ENCODE measurements at places on chromosomes 3 and 15. TPM values are rescaled to one million over a fixed set of nuclear protein-coding genes. Genes with fewer than 3 reads are reported as not detected.
A peak's percentile ranks its signal among the peaks of the same experiment; 100 is the strongest.

The CYP1A1 gene
- total RNA-seq = not detected

- DNase-seq = no peak
These were observed 25.4 kb upstream of the MRPS22 start for GRCh38 chr3:139318431-139318816.

DNA sequence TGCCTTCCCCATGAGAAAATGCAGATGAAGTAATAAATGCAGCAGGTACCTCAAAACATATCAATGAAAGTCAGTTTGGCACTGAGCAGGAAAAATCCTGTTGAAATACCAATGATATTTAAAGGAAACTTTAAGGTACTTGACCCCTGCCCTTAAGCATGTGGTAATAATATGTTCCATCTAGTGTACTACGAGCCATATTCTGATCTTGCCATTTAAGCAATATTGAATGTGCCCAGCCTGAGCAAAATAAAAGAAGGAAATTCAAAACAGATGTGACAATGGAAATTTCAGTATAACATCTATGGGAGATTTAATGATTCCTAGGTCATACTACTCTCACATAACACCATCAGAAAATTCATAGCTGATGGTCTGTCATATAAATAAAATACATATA is 191.8 kb upstream of the CGNL1 start:
- no peak for DNase-seq

DNA sequence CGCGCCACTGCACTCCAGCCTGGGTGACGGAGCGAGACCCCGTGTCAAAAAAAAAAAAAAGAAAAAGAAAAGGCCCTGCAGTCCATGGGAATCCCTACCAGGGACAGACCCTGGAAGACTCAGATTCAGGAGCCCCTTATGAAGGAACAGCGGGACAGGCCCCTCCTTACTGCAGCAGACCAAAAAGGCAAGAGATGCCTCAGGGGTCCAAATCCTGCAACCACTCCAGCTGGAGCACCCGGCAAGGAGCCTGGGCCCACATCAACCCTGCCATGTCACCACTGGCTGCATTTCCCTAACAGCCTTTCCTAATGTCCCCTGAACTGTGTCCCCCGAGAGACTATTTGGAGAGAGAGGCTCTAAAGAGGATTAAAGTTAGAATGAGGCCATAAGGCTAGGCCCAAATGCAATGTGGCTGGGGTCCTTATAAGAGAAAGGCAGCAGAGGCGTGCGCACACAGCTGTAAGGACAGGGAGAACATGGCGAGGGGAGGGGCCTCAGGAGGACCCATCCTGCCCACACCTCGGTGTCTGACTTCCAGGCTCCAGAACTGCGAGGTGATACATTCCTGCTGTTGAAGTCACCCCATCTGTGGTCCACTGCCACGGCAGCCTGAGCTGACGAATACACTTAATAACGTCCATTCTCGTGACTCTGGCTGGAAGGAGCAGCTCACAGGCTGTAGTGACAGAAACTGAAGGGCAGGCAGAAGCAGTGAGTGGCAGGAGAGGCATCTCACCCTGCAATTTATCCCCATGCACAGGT is 78.1 kb downstream of the ATP10A start:
- peak; percentile 98 for DNase-seq

The CEMIP gene
- not detected for total RNA-seq

DNA sequence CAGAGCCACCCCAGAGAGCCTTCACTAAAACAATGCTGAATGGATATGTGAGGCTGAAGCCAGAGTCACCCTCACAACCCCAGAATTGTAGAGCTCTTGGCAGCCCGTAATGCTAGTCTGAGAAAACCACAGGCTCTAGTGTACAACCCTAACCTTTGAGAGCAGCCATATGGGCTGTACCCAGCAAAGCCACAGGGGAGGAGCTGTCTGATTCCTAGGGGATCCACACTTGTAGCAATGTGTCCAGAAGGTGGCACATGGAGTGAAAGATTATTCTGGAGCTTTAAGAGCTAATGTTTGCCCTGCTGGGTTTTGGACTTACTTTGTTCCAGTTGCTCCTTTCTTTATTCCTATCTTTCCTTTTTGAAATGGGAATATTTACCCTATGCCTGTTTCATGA is 626.8 kb downstream of the GRM7 start:
- no peak for DNase-seq

- no peak for DNase-seq
These were observed 7.3 kb upstream of the MCCC1 start for GRCh38 chr3:183106635-183107034.

DNA sequence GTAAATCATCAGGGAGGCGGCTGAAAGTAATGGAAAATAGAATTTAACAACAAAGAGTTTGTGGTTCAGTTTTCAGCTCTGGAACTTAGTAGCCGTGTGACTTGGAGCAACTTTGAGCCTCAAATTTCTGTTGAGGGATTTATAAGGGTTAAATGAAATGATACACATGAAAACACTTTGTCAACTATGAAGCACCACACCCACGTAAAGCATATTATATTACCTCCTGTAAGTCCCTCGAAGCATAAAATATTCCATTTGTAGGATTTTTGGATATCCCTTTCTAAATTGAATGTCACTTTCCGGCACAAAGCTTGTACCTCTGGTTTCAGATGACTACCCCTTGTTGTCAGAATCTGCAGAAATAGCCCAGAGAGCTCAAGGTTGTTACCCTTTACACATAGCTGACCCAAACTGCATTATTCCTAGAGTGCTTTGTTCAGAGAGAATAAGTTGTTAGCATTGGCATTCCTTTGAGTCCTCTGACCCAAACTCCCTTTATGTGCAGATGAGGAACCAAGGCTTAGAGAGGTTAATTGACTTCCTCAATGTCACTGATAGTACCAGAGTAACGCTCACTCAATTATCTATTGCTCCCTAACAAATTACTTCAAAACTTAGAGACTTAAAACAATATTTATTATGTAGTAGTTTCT is 187.9 kb upstream of the UMPS start:
- no peak for DNase-seq

The ZNF620 gene
- 0.69 TPM for total RNA-seq

DNA sequence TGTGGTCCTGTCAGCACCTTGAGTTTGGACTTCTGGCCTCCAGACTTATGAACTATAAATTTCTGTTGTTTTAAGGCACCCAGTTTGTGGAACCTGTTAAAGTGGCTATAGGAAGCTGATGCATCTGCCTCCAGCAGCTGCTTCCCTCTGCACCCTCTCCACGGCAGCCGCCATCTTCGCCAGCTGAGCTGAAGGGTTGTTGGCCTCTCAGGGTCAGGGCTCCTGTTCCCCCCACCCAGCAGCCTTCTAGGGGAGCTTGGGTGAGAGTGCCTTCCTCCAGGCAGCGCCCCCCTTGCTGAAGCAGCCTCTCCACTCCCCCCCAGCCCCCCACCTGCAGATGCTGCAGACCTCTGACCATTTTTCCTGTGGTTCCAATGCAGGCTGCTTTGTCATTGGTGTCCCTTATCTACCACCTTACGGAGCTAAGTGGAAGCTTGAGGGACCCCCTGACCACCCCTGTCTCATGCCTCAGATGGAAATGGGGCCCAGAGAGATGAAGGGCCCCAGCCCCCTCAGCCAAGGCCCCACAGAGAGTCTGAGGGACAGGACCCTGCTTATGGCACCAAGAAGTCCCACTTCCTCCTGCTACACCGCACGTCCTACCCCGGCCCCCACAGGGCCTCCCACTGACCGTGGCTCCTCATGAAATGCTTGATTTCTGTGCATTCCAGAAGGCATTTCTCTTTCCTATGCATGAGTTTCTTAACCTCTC is 61.4 kb upstream of the TLE3 start:
- no peak for DNase-seq

- no peak for DNase-seq
These were observed 22.9 kb downstream of the ITPR1 start for GRCh38 chr3:4515916-4516579.

GRCh38 chr3:69121950-69122349 is 445 bp downstream of the LMOD3 start:
- no peak for DNase-seq

- DNase-seq = no peak
These were observed 20.2 kb upstream of the LMCD1 start for GRCh38 chr3:8481380-8481779.

DNA sequence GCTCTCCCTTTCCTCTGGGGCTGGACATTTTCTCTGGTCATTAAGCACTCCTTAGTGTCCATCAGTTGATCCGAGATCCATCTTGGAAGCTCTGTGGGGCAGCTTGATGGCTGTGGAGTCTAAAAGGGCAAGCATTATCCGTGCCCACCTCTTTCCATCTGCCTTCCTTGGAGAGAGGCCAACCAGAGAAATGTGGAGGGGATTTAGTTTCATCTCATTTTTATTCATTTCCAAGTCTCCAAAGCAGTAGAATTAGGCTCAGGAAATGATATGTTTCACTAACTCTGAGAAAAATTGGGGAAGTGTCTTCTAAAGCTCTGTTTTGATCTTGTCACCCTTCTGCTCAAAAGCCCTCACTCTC is 95.9 kb upstream of the KLHL25 start:
- DNase-seq = no peak

GRCh38 chr3:170154569-170155143 is 26.9 kb downstream of the PHC3 start:
- DNase-seq = no peak

The SH2D7 gene
- not detected for total RNA-seq

- DNase-seq = no peak
These were observed 395.3 kb downstream of the GAP43 start for GRCh38 chr3:116018646-116019045.

DNA sequence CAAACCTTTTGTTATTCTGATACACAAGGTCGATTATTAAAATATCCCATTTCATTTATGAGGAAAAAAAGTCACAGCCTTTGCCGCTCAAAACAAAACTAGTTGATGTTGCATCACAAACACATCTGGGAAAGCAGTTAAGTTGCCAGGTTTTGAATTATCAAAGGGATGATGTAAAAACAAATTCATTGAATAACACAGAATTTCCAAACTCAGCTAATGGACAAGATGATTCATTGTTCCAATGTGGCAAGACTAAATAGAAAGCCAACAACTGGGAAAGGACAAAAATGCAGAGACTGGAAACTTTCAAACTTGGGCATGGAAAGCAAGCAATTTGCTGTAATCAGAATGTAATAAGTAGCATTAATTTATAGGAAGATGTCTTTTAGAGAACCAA is 610.0 kb upstream of the ZNF385D start:
- DNase-seq = no peak

The DPPA2 gene
- not detected for total RNA-seq

GRCh38 chr3:120088622-120089021 is 5.6 kb downstream of the GSK3B start:
- no peak for DNase-seq

- DNase-seq = no peak
These were observed 293.5 kb upstream of the SOX2 start for GRCh38 chr3:181418233-181418632.

GRCh38 chr15:90872486-90873184 is 4.2 kb downstream of the FURIN start:
- DNase-seq = peak; percentile 80

DNA sequence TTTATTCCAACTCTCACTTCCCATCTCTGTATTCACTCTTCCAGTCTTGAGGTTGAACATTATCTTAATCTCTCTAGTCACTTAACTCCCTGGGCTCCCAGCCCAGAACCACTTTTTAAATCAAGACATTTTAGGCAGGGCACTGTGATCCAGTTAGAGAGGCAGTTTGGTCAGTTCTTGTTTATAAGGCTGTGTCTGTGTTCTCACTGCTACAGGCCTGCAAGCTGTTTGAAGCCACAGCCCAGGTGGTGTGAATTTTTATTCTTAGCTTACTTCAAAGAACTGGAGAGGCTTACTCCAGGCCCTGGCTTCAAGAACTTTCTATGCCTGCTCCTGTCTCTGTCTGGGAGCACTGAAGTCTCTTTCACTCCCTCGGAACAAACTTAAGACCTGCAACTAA is 906.1 kb downstream of the CADM2 start:
- no peak for DNase-seq

DNA sequence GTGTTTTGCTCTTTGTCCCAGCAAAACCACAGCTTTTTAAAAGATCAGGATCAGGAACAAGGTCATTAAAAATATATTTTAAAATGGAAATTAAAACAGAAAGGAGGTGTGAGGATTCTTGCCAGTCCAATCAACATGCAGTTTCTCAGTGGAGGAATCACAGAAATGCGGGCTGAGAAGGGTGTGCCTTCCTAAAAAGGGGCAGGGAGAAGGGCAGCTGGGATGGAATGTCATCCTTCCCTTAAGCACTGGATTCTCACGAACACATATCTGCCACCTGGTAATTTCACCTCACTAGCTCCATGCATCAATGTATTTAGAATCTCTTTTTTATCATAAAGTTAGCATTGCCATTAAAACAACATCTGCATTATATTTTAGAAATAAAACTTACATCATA is 21.4 kb downstream of the ABI3BP start:
- no peak for DNase-seq

- no peak for DNase-seq
These were observed 590.0 kb upstream of the ADAMTS9 start for GRCh38 chr3:65277798-65278197.

All from SJSA1 (cell line).